ENCODE measurements at places on chromosomes 16 and 17.

DNA sequence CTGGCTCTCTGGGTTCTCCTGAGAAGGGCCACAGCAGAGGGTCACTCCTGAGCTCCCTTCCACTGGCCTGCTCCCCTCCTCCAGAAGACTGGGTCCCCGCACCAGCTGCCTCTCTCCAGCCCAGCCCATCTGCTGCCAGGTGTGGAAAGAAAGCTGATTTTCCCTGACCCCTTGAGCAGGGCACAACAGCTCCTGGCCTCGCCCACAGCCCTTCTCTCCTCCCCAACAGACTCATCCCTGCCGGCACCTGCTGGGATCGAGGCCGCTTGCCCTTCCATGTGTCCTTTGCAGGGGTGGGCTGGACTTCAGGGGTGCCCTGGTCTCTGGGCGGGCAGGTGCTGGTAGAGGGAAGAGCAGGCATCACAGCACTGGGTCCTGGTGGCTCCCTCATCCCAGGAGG is 4.8 kb upstream of the SMIM5 start:
- DNase-seq, result no peak

DNA sequence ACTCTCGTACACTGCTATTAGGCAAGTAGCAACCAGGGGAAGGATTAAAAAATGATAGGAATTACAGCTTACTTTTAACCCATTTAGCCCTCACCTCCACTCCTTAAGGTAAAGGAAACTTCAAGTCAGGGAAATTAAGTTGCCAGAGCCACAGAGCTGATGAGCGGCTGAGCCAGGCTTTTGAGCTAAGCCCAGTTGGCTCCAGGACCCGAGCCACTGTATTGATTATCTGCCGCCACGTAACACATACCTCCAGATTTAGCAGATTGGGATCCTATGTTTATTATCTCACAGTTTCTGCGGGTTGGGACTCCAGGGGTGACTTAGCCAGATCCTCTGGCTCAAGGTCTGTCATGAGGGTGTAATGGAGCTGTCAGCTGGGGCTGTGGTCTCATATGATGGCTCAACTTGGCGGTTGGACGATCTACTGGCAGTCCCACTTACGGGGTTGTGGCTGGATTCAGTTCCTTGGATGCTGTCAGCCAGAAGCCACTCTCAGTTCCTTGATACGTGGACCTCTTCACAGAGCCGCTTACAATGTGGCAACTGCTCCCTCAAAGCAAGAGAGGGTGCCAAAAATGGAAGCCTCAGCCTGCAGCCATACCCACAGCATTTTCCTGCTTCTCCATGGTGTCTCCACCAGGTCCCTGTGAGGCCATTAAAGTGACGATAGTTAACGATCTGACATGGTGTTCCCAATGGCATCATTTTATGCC is 57.3 kb downstream of the TMEM186 start:
- DNase-seq, result no peak

DNA sequence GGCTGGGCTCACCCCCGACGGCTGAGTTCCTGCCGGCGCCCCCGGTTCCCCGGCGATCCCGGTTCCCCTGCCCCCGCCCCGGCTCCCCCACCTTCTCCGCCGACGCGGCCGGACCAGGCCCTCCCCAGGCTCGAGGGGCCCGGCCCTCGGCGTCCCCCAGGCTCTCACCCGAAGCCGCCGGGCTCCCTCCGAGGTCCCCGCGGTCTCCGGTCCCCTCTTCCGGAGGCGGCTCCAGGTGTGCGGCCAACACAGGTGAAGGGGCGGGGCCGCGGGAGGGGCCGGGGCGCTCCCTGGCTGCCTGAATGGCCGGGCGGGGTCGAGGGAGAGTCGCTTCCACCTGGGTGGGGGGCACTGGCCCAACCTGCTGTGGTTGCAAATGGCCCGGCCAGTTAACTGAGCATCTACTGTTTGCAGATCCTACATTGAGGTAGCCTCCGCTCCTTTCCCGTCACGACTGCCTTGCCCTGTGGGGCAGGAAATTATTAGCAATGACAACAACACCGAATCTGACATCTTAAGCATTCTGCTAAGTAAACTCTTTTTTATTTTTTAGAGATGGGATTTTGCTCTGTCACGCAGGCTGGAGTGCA is at the start of gene BICDL2:
Gene BICDL2, minus strand, starts transcription at position 219 of the 590 bp plus-strand sequence. CDS start 1,448 bp downstream, outside the sequence.
- no peak for DNase-seq

- DNase-seq, result no peak
These were observed 622.6 kb upstream of the GOT2 start for GRCh38 chr16:59356709-59357108.

DNA sequence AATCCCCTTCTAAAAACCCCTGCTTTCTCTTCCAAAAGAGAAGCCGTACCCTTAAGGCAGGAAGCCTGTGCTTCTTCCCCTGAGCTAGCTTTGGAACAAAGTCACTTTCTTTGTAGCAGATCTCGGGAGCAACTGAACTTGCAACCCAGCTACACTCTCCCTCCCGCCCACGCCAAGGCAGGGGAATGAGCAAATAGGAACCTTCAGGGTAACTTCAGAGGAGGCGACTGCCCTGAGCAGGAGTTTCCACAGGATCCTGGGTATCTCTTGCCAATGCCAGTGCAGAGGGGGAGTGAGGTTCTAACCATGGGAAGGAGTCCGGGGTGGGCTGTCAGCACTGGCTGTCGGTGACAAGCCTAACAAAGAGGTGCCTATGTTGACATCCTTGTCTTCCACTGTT is 5.9 kb upstream of the PIRT start:
- DNase-seq, result no peak

- DNase-seq, result no peak
These were observed 54.6 kb upstream of the MED9 start for GRCh38 chr17:17422217-17422610.

GRCh38 chr17:66783656-66784381 is 51.1 kb upstream of the CACNG5 start:
- no peak for DNase-seq

DNA sequence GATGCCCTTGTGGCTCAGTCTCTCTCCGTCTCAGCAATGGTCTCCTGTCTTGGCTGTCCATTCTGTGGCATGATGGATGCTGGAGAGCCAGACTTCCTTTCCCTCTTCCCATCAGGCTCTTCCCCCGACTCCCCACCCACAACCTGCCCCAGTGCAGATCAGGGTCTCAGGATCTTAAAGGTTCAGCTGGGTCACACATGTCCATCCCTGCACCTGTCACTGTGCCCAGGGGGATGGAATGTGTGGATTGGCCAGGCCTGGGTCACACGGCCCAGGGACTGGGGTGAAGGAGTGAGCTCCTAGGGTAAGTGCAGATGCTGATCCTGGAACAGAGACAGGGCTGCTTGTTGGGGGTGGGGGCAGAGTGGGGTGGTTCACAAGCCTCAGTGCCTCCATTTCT is 23.0 kb downstream of the ADGRG5 start:
- DNase-seq, result no peak

DNA sequence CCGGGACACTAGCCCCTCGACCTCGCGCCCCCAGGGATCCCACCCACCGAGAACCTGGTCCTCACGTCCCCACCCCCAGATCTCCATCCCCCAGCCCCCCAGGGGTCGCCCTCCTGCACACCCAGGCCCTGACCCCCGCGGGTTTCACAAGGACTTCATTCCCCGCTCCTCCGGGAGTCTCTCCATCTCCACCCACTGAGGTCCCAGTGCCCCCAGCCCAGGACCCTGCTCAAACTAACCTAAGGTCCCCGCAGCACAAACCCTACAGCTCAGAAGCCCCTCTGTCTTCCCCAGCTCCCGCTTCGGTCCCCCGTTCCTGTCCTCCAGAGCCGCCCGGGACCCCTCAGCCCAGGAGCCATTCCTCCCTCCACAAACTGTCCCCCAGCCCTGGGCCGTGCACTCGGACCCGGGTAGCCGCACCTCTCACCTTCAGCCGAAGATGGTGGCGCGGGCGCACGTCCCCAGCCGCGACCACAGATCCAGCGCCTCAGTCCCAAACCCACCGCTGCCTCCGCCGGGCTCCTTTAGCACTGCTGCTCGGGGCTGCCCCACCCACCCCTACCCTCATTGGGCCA is at the start of gene MYH10:
Gene MYH10, minus strand, starts transcription at position 499 of the 575 bp plus-strand sequence. CDS start 7,479 bp downstream, outside the sequence.
- DNase-seq, result no peak

- DNase-seq, result no peak
These were observed 7.7 kb downstream of the GINS3 start for GRCh38 chr16:58399718-58400633.

DNA sequence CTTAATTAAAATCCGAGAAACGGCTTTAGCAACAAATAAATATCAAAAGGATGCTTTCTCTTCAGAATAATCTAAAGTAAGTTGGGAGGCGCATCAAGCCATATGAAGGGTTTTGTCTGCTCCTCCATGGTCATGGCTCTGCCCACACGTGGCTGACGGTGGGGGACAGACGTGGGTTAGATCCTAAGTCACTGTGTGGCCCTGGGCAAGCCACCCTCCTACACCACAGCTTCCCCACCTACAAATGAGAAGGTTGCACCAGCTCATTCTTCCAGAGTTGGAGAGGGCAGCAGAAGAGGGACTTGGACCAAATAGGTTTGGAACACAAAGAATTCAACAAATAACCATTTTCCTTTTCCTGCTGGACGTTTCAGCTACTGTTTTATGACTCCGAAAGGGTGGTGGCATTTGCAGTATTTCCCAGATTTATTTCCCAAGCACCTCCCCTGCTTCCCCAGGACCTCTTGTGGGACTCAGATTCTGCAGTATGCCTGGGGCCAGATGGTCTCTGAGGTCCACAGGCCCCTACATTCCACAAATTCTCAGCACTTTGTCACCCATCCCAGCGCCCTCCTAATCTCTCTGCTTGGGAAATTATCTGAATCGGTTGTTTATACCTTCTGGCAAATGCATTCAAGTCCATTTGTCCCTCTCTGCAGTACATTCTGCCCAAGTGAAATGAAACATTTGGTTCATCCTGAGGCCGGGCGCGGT is 17.8 kb downstream of the LRRC75A start:
- DNase-seq, result no peak

DNA sequence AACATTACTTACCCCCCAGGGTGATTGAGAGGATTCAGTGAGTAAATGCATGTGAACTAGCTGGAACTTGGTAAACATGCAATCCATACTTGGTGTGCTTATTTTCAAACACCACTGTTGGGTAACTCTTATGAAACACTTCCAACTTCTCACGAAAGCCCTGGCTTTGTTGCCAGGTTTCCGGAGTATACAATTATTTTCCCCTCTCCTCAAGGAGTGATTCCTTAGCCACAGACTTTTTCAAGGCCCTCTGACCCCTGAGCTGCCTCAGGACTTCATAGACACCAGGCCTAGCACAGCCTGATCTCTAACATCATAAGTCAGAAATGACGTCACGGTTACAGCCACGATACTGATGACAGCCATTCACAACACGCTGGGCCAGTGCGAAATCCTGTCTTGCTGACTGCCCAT is 27.6 kb downstream of the HSD17B2 start:
- DNase-seq, result no peak

DNA sequence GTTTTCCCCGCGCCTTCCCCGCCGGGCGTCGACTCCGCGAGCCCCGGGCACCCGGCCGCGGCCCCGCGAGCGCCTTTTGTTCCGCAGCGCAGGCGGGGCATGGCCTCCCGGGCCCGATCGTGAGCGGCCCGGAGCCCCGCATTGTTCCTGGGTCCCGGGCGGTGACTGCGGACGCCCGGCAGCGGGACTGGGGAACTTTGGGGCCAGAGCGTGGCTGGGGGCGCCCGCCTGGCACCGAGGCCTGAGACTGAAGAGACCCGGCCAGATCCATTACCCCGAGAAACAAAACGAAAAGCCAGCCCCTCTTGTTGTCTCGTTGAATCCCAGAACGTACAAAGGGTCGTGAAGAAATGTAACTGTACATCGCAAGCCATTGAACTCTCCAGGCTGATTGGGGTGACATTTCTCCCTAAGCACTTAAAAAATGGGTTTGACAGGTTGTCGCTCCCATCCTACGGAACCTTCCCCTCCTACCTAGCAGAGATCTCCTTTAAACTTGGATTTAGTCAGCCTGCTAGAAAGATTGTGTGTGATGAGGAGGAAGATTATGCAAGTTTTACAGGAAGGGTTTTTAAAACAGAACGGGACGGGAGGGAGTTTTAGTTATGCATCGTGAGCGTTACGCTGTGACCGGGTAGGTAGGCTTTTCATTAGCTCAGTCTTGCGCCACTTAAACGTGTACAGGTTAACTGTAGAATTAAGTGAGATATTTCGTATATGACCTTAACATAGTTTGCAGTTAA is 825 bp downstream of the METTL9 start:
- DNase-seq, result no peak

DNA sequence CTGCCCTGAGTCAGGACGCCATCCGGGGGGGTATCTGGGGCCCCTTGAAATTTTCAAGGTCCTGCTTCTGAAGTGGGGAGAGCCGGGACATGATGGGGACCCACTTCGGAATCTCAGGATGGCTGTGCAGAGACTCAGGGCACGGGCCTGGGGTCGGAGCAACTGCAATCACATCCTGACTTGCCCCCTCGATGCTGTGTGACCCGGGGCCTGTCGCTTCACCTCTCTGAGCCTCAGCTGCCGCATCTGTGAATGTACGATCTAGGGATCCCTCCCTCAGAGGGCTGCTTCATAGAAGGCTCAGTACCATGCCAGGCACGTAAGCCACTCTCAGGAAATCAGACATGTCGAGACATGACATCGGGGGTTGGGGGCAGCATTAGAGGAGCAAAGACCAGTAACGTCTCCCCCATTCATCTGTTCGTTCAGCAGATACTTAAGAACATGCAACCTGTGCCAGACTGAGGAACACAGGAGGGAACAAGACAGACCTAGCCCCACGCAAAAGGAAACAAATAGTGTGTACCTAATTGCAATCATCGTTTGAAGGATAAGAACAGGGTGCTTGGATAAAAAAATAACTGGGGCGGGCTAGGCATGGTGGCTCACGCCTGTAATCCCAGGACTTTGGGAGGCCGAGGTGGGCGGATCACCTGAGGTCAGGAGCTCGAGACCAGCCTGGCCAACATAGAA is 229.6 kb downstream of the PARN start:
- no peak for DNase-seq

GRCh38 chr17:6648181-6648580 is 3.2 kb downstream of the MED31 start:
- DNase-seq, result no peak

DNA sequence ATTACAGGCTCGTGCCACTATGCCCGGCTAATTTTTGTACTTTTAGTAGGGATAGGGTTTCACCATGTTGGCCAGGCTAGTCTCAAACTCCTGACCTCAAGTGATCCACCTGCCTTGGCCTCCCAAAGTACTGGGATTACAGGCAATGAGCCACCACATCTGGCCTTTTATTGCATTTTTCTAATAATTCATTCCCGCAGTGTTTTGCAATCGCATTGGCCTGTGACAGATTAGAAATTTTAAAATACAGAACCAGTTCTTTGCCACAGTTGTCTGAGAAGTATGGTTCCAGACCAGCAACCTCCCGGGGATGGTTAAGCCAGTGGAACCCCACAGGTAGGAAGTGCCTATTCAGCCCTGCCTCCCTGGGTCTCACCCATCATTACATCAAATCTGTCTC is 3.2 kb upstream of the CRHR1 start:
- no peak for DNase-seq
